ENCODE measurements at places on chromosomes 16 and 17.

- DNase-seq: no peak
Measured at GRCh38 chr16:80377096-80377956, 163.5 kb upstream of the DYNLRB2 start.

- no peak for DNase-seq
Measured at GRCh38 chr16:2147981-2148671, at the start of gene RAB26. Gene RAB26 (plus strand): TSS chr16:2148625. CDS start chr16:2148784, 159 bp downstream.

DNA sequence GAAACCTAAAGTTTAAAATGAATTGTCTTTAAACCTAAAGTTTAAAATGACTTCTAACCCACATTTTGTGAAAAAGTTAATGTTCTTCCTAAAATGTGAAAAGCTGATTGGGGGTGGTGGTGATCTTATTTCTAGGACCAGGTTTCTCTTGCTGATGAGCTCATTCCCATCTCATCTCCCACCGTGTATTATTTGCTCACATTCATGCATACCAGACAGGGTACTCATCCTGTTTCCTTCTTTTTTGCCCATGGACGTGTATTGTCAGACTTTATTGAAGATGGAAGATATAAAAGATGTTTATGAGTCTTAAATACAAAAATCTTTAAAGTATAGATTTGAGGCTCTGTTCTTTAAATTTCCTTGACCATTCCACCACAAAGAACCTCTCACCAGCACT, 70.1 kb upstream of the MPHOSPH6 start:
- no peak for DNase-seq

- DNase-seq: no peak
Measured at GRCh38 chr17:3602499-3602898, 6.7 kb downstream of the TRPV1 start.

GRCh38 chr16:8972843-8973586, 9.3 kb upstream of the USP7 start:
- peak; percentile 41 for DNase-seq

Measured in foreskin keratinocyte (primary cell).